CD4-positive, alpha-beta memory T cell (primary cell): ENCODE measurements at places on chromosomes 3 and 15.

DNA sequence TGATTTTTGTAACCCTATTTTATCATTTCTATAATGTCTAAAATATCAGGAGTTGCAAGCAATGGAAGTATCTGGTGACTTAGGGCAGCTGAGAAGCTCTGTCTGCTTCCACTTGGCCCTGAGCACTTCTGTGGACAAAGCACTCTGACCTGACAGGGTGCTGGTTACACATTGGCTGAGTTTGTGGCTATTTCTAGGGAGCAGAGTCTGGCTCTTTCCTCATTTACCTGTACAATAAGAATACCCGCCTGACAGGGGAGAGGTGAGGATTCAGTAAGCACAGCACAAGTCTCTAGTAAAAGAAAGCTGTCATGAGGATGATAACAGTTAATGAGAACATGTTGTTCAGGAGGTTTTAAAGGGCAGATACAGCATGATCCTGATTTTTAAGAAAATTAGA, 33.3 kb upstream of the SPESP1 start:
- DNase-seq, result no peak

DNA sequence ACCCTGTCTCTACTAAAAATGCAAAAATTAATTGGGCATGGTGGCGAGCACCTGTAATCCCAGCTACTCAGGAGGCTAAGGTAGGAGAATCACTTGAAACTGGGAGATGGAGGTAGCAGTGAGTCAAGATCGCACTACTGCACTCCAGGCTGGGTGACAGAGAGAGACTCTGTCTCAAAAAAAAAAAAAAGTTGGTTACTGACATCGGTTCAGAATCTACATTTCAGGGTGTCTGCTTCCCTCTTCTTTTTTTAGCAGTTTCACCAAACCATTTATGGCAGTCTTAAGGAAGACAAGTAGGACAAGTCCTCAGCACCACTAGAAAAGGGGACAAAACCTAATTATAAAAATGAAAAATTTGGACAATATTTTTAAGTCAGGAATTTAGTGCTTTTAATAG, 3.3 kb upstream of the USP4 start:
- no peak for DNase-seq

DNA sequence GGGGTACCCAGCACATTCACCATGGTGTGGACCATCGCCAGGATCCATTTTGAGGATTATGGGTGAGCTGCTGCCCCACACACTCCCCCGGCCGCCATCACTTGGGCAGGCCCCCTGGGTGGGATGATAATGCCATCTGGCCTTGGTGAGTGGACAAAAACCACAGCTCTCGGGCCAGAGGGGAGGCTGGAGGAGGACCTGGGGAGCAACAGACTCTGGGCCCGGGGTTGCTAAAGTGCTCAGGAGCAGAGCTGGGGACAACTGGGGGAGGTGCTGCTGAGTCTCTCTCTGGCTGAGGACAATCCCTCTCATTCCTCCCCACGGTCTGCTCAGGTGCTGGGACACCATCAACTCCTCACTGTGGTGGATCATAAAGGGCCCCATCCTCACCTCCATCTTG, 29.0 kb downstream of the VIPR1 start:
- DNase-seq, result no peak

DNA sequence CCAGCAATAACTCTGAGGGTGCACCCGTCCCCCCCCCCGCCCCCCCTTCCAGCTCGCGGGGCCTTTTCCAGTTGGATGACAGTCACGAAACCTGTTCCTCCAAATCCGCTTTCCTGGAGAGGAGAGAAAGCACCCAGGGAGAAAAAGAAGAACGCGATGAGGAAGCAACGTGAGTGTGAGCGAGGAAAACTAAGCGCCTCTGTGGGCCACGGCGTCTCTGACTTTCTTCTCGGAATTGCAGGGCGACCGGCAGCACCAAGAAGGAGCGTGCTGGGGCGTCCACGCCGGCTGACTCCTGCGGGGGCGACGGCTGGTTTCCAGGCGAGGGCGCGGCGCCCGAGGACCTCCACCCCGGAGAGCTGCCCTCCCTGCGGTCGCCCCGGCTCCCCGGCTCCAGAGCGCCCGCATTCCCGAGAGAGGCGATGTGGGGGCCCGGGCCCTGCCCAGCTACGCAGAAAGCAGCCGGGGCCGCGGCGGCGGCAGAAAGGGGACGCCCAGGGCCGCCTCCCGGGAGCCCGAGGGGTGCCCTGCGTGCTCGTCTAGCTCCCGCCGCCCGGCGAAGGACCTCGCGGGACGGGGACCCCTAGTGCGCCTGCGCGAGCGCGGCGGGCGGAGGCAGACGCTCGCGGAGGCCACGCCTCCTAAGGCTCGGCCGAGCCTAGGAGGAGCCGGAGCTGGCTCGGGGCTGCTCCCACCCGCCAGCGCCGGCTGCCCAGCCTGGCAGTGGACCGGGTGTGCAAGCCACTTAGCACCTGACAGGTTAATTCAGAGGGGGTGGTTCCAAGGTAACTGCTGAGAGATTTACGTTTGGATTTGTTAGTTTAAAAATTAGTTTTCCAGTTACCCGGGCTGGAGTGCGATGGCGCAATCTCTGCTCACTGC, 15.3 kb upstream of the ADIPOQ start:
- peak; percentile 87 for DNase-seq

- DNase-seq, result no peak
Measured at GRCh38 chr15:100772892-100773520, 106.6 kb upstream of the ALDH1A3 start.

DNA sequence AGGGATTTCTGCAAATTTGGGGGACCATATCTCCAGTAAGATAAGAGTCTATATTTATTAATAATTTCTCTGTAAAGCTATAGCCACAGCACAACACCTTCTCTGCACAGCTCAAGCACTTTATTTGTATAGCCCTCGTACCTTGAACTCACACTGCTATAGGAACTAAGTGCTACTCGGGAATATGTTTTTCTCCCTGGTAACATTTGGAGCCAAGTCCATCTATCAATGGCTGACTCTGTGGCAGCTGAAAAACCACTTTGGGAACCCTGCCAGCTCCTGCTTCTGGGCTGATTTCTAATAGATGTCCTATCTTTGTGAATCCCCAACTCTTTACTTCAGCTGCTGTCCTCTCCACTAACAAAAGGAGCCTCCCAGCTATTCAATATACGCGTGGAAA, 298.5 kb downstream of the GBE1 start:
- no peak for DNase-seq

DNA sequence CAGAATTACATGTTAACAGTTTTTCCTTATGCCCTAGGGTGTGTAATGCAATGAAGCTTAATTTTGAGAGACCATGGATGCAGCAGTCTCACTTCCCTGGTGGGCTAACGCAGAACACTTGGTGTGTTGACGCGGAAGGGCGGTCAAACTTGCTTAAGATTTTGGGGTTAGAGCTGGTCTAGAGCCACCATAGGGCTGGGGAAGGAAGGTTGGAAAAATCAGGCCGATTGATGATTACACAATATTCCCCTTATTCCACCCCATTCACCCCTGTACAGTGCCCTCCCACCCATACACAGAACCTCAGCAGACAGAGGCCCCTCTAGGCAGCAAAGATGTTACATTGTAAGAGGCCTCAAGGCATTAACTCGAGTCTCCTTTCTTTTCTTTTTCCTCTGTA, 24.3 kb downstream of the VGLL4 start:
- DNase-seq, result no peak

GRCh38 chr15:46854564-46854963, 862.7 kb upstream of the SEMA6D start:
- DNase-seq, result no peak

- no peak for DNase-seq
Measured at GRCh38 chr3:132522353-132522752, 74.7 kb upstream of the ACKR4 start.

GRCh38 chr3:45541326-45542321, 52.9 kb upstream of the LIMD1 start:
- DNase-seq, result no peak

DNA sequence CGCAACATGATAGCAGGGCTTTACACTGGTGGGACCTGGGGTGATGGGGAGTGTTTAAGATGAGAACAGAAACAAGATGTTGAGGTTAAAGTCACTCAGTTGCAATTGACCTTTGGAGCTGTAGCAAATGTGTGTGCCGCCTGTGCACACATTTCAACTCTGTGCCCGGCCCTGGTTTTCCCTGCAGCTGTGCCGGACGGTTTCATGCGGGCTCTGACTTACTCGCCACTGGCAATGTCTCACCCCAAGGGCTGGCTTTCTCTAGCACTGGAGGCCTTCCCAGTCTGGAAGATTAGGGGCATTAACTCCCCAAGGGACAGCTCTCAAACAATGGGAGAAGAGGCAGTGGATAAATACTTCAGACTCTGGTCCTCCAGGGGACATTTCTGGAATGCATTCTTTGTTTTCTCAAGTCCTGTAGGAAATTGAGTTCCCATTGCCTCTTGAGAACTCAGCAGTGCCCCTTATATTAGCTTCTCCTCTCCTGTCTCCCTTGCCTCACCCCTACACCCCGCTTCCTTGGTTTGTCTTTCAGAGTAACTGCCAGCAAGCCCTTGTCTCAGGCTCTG, 152.5 kb downstream of the EDEM1 start:
- no peak for DNase-seq

GRCh38 chr15:89680282-89680873, 1.2 kb upstream of the PLIN1 start:
- DNase-seq, result no peak

- DNase-seq, result no peak
Measured at GRCh38 chr3:51422211-51422610, 31.1 kb downstream of the RBM15B start.

DNA sequence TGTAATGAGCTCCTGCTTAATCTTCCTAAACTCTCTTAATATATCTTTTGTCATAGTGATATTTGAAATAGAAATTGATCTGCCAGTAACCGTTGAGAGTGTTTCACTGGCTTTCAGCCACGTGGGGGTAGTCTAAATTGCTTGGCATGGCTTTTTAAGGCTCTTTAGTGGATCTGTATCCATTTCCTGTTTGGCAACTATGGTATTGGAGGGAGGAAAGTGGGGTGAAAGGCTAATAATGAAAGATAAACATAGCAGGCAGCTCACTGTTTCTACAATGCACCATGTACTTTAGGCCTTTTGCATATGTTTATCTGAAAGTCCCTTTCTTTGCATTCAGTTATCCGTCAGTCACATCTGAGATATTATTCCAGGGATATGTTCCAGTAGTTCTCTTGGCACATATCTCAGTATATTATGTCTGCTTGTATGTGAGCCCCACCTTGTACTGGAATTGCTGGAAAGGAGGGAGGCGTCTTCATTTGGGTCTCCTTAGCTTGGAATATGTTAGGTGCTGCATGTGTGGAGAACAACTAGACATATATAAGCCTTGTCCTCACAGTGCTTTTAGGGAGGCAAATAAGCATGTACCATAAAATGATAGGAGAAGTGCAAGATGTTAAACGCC, 10.8 kb downstream of the TOPAZ1 start:
- DNase-seq, result no peak

GRCh38 chr3:128326051-128326823, 140.5 kb downstream of the DNAJB8 start:
- DNase-seq, result no peak

- no peak for DNase-seq
Measured at GRCh38 chr3:154061001-154061370, 60.2 kb upstream of the ARHGEF26 start.
